Calu3 (cell line): ENCODE measurements at places on chromosomes 16 and 17. TPM values are rescaled to one million over a fixed set of nuclear protein-coding genes. Genes with fewer than 3 reads are reported as not detected.
A peak's percentile ranks its signal among the peaks of the same experiment; 100 is the strongest.

Gene SLC38A8
- total RNA-seq: not detected in 2 replicates

Gene ENPP7
- not detected in 2 replicates for total RNA-seq

Gene CDRT15L2
- total RNA-seq: not detected in 2 replicates

GRCh38 chr17:28473542-28473941 lies at the start of gene SLC13A2:
SLC13A2 (plus strand) TSS chr17:28473644; CDS start chr17:28473713, 69 bp downstream.
- H3K4me3 ChIP-seq: no peak within 1 kb of the TSS
- peaks cover 14% of the 10 kb centered on the region for H3K4me1 ChIP-seq
- no peak within 1 kb of the TSS for H3K27ac ChIP-seq
- peaks cover 79% of the 10 kb centered on the region for H3K27me3 ChIP-seq
- no peaks in the 10 kb centered on the region for H3K36me3 ChIP-seq

DNA sequence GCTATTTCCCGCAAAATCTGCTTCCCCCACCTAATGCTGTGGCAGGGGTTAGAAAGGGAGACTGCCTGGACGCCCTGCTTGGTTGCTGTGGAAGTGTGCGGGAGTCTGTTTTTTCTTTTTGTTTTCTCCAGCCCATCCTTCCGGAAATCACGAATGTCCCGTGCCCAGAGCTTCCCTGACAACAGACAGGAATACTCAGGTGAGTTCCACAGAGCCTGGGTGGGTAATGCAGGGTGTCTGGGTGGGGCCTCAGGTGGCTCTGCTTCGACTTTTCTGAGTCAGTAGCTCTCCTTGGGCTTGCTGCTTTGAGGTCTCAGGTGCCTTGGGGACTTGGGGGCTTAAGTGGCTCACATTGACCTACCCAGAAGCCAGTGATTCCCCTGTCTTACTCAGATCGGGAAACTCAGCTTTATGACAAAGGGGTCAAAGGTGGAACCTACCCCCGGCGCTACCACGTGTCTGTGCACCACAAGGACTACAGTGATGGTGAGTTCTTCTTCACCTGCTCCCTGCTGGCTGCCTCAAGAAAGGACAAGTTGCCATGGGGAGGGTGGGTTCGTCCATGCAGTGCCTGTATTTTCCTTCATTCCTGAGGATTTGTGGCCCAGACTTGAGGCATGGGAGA lies 11.4 kb downstream of the LIMD2 start:
- H3K27me3 ChIP-seq: no peaks in the 10 kb centered on the region
- DNase-seq: no peak
- H3K4me1 ChIP-seq: no peaks in the 10 kb centered on the region
- H3K27ac ChIP-seq: no peak overlapping the region

GRCh38 chr16:86251682-86252081 lies 258.6 kb upstream of the FOXF1 start:
- H3K36me3 ChIP-seq: no peaks in the 10 kb centered on the region
- DNase-seq: no peak
- peaks cover 87% of the 10 kb centered on the region for H3K27me3 ChIP-seq
- no peak overlapping the region for H3K27ac ChIP-seq
- no peaks in the 10 kb centered on the region for H3K4me1 ChIP-seq
- no peak overlapping the region for H3K4me3 ChIP-seq

DNA sequence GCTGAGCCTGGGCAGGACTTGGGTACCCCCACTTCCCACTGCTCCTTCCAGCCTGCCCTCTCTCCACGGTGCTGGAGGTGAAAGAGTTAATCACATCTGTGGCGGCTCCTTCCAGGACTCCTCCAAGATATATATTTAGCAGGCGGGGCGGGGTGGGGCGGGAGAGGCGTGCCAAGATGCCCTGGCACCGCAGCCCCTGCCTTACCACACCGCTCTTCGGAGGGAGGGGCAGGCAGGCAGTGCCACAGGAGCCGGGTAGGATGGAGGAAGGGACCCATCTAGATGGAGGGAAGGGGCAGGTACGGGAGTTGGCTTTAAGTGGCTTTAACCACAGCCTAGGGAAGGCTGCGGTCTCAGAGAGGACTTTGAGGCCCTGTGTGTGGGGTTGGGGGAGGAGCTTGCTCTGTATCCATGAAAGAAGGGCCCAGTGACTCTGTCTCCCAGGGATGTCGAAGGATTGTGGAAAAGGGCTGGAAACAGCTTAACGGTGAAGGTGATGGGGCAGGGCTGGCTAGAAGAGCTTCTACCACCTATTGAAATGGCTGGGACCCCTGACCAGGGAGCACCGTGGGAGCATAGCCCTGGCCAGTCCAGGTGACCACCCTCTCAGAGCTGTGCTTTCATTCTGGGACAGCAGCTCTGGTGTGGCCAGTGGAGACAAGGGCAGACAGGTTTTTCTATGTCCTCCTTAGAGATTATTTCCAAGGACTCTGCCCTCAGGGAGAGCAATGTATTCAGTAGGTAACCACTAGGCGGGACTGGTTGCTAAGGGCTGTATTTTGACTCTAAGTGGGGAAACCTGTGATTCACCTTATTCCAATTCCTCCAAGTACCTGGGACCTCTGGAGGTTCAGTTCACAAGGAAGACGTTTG lies 13.0 kb downstream of the GPR142 start:
- H3K36me3 ChIP-seq: peaks cover 5% of the 10 kb centered on the region
- DNase-seq: peak; percentile 49
- peaks cover 18% of the 10 kb centered on the region for H3K4me1 ChIP-seq
- H3K27ac ChIP-seq: peak overlapping the region; percentile 28
- no peak overlapping the region for H3K4me3 ChIP-seq

DNA sequence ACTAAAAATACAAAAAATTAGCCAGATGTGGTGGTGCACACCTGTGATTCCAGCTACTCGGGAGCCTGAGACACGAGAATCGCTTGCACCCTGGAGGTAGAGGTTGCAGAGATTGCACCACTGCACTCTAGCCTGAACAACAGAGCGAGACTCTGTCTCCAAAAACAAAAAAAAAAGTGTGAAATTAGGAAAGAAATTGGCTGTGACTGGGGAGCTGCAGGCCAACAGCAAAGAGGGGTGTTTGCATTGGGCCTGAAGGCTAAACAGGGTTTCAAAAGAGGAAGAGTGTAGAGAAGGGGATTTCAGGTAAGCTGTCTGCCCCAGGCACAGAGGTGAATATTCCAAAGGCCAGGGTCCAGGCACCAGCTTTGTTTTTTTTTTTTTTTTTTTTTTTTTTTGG lies 9.4 kb downstream of the BMERB1 start:
- H3K4me1 ChIP-seq: peaks cover 33% of the 10 kb centered on the region
- no peak overlapping the region for H3K4me3 ChIP-seq
- H3K36me3 ChIP-seq: no peaks in the 10 kb centered on the region
- no peak overlapping the region for H3K27ac ChIP-seq
- H3K27me3 ChIP-seq: no peaks in the 10 kb centered on the region

DNA sequence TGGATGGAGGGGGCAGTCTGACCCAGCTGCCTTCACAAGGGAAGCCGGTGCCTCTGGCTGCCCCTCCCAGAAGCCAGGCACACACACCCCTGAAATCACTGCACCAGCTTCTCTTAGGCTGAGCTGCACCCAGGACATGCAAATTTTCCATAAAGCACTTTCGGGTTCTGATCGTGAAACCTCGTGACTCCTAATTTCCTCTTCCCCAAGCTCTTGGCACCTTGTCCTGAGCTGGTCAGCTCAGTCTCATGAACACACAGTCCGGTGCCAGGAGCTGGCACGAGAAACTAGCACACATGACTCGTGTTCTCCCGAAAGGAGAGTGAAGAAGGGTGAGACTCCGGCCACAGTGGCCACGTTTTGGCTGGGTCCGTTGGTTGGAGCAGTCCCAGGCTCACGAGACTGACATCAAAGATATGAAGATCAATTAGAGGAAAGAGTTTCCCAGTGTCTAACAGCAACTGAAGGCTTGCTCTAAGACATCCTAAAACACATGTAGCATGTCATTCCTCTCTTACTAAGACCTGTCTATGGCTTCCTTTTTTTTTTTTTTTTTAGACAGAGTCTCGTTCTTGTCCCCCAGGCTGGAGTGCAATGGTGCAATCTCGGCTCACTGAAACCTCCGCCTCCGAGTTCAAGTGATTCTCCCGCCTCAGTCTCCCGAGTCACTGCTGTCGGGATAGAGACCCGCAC lies 9.2 kb upstream of the ABR start:
- H3K27me3 ChIP-seq: peaks cover 13% of the 10 kb centered on the region
- no peak for DNase-seq
- H3K4me1 ChIP-seq: peaks cover 15% of the 10 kb centered on the region
- H3K36me3 ChIP-seq: no peaks in the 10 kb centered on the region

- H3K4me1 ChIP-seq: peaks cover 54% of the 10 kb centered on the region
- no peak overlapping the region for H3K27ac ChIP-seq
- H3K27me3 ChIP-seq: no peaks in the 10 kb centered on the region
- no peak overlapping the region for H3K4me3 ChIP-seq
- no peak for DNase-seq
- H3K36me3 ChIP-seq: peaks cover 62% of the 10 kb centered on the region
These were observed 9.4 kb downstream of the HSPB9 start for GRCh38 chr17:42131981-42132432.

DNA sequence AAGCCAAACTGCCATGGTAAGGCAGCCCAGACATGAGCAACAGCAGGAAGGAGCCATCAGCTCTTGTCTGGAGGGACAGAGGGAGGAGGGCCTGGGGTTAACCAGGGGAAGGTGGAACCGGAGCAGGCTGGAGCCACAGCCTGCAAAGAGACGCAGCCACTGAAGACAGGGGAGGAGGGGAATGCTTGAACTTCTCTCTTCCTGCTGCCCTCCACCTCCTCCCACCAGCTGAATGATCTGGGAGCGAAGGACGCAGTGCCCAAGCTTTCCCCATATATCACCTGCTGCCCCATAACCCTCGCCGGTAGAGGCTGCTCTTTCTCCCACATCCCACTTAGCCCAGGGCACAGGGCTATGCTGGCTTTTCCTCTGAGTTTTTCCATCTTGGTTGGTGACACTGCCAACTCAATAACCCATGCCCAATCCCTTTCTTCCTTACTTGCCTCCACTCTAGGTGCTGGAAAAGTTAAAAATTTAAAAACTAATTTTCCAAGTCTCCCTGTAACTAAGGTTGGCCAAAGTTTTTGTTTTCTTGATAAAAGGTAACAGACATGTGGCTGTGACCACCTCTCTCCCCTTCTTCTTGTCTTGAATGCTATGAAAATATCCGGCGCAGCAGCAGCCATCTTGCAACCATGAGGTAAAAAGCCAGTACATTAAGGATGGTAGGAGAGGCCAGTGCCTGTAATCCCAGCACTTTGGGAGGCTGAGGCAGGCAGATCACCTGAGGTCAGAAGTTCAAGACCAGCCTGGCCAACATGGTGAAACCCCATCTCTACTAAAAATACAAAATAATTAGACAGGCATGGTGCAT lies 21.8 kb upstream of the CACNG4 start:
- H3K4me3 ChIP-seq: no peak overlapping the region
- H3K36me3 ChIP-seq: no peaks in the 10 kb centered on the region
- no peak for DNase-seq
- peaks cover 29% of the 10 kb centered on the region for H3K27me3 ChIP-seq
- H3K27ac ChIP-seq: no peak overlapping the region

- H3K27me3 ChIP-seq: no peaks in the 10 kb centered on the region
- no peaks in the 10 kb centered on the region for H3K36me3 ChIP-seq
- DNase-seq: no peak
- no peaks in the 10 kb centered on the region for H3K4me1 ChIP-seq
These were observed 295.7 kb downstream of the SNX29 start for GRCh38 chr16:12272264-12272663.

DNA sequence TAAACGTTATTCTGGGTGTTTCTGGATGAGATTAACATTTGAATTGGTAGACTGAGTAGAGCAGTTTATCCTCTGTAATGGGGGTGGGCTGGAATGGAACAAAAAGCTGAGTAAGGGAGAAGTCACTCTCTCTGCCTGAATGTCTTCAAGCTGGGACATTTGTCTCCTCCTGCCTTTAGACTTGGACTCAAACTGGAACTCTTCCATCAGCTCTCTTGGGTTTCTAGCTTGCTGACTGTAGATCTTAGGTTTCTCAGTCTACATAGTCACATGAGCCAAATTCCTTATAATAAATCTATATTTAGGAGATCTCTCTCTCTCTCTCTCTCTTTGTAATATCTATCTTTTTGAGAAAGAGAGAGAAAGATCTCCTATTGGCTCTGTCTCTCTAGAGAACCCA lies 553.3 kb upstream of the CDH11 start:
- no peak overlapping the region for H3K4me3 ChIP-seq
- H3K27me3 ChIP-seq: no peaks in the 10 kb centered on the region
- no peaks in the 10 kb centered on the region for H3K36me3 ChIP-seq

DNA sequence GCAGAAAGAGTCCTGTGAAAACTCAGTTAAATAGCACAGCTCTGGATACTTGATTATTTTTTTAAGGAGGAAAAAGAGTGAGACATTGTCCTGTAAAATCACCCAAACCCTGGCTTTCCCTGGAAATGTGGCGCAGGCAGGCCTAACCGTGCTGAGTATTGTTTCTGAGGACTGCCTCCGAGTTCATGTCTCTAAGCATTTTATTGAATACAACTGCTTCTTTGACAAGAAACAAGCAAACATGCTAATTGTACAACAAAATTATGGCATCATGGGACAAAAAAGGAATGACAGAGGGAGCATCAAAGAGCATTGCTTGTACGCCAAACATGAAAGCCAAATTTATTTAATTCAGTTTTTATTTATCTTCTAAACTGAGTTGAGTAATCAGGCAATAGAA lies 64.5 kb upstream of the HSBP1 start:
- H3K4me1 ChIP-seq: no peaks in the 10 kb centered on the region
- no peak for DNase-seq
- no peak overlapping the region for H3K27ac ChIP-seq
- peaks cover 53% of the 10 kb centered on the region for H3K27me3 ChIP-seq
- no peaks in the 10 kb centered on the region for H3K36me3 ChIP-seq
- no peak overlapping the region for H3K4me3 ChIP-seq

DNA sequence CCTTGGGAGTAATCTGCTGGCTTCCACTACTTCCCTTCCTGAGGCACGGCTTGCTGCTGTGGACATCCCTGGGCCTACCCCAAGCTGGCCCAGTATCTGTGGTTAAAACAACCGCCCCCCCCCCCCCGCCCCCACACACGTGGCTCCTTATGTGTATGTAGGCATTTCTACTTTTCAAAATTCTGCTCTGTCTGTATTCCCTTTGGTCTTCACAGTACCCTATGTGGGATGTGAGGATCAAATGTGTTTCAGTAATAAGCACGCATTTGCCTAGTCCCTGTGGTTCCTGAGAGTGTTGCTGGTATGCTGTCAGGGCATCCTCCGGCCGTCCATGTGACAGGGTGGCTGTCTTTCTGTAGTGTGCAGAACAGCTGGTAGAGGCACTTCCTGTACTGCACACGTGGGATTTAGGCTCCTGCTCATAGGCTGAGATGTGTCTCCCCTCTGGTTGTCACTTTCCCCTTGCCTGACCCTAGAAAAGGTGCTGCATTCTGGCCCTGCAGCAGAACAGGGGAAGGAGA lies 2.2 kb downstream of the NT5M start:
- H3K27me3 ChIP-seq: no peaks in the 10 kb centered on the region
- H3K36me3 ChIP-seq: peaks cover 7% of the 10 kb centered on the region

DNA sequence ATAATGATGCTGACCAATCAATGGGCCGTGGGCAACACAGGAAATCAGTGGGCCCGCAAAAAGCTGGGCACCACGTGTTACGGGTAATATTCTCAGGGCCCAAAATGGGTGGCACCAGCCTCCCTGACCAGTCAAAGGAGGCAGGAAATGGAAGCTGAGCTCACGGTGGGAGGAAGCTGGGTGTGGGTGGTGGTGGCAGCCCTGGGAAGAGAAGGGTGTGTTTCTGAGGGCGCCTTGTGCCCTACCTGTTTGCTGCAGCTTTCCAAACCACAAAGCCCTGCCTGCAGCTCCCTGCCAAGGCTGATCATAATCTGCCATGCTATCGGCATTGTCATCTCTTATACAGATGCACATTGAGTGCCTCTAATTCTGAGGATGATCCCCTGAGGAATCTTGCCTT lies 457.9 kb downstream of the SLC39A11 start:
- H3K27me3 ChIP-seq: no peaks in the 10 kb centered on the region
- H3K36me3 ChIP-seq: peaks cover 12% of the 10 kb centered on the region
- peak overlapping the region; percentile 89 for H3K27ac ChIP-seq
